ENCODE measurements at places on chromosomes 3 and 15.

DNA sequence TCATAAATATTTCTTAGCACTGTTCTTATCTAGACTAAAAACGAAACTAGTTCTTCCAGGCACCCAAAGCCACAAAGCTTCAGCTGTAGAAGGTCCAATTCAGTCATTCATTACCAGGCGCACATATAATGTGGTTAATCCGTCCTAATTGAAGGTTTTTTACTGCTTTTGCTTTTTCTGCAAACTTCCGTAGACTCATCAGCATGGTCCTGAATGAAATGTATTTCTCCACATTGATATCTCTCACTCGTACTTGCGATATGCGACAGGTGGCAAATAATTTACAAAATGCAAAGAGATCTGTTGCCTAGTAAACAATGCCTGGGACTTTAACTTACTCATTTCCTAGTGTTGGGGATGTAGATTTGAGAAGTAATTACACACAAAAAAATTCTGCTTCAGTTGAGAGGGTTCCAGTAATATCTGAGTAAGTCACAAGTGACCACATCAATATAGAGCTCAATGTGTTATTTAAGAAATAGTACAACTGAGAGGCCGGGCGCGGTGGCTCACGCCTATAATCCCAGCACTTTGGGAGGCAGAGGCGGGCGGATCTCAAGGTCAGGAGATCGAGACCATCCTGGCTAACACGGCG is 75.0 kb upstream of the MBNL1 start:
- peak; percentile 34 for DNase-seq

GRCh38 chr3:15982667-15983196 is 185.0 kb upstream of the ANKRD28 start:
- no peak for DNase-seq

GRCh38 chr15:60477916-60478565 is 901 bp downstream of the ICE2 start:
- DNase-seq, result no peak

- peak; percentile 87 for DNase-seq
Observed at GRCh38 chr3:184335661-184336546, 1.5 kb upstream of the FAM131A start.

DNA sequence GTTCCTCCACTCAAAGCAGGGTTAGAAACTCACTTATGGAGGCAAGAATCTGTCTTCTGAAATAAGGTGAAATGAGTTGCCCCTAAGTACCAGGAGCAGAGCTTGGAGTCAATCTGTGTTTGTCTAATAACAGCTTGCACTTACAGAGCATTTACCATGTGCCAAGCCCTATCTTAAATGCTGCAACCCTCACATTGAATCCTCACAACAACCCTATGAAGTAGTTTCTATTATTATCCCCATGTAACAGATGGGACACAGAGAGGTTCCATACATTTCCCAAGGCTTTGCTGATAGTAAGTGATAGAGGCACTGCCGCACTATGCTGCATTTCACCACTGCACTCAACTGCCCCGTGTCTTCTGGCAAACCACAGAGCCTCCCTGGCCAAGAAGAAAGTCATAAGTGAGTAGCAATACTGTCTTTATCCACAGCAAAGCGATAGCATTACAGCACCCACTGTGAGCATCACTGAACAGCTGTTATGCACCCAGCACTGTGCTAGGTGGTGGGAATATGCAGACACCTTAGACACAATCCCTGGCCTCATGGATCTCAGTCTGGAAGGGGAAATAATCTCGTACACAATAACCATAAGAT is 141.5 kb downstream of the SSR3 start:
- no peak for DNase-seq

DNA sequence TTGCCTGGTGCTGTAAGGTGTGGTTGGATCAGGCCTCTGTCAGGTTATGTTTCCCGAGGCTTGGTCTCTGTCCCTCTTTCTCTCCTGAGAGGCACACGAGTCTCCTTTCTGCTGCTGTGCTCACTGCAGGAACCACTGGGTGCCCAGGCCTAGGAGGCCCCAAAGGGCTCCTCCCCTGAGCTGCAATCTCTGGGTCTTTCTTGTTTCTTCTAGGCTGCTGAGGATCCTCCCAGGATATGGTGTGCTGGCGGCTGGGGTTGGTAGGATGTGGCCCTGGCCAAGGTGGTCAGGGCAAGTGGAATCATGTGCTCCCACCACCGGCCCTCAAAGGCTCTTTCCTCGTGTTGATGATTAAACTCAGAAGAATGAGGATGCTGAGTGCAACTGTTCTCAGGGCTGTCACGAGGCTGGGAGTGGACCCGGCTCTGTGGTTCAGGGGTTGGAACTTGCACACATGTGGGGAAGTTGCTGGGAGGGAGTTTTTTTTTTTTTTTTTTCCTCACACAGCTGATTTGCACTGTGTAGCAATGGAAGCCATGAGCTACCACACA is 43.6 kb upstream of the CTSH start:
- DNase-seq, result no peak

DNA sequence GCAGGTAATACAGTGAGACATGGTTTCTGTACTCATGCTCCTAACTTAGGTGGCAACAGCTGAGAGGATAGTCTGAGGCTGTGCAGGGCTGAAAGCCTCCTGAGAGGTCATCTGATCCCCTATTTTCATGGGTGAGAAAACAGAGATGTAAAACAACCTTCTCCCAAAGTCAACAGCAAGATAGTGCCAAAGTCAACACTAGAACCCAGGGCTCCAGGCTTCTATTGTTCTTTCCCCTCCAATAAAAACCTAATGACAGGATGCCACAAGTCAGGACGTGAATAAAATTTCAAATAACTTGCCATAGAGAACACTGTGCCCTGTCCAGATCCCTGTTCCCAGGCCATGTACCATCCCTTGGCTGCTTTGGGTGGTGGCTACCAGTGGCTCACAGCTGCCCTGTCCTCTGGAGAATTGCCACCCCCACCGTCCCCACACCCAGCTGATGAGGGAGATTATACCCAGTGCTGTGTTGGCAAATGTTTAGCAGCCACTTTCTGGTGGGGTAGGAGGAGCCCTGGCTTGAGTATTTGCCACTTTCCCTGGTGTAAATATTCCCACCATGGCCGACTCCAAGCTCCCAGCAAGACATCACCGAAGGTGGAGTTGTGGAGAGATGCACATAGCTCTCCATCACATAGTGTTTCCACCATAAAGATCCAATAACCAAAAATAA is 54.8 kb downstream of the SRGAP3 start:
- no peak for DNase-seq

DNA sequence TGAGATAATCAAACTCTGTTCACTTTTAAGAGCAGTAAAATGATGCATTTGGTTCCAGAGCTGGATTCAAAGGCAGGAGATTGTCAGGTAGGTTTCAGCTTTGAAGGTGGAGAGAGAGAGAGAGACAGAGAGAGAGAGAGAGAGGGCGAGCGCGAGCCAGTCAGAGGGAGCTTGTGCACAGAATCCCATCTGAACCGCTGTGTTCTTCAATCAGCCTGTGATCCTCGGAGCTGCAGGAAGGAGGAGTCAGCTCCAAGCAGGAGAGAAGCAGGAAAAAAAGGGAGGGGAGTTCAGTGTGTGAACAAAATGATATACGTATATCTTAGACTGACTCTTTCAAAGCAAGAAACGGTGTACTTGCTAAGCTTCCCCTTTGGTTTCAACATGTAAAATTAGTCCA is at the start of gene GPR149:
Gene GPR149 (minus strand): TSS at position 177 of the 400 bp plus-strand sequence. CDS start 575 bp downstream, outside the sequence.
- no peak for DNase-seq

DNA sequence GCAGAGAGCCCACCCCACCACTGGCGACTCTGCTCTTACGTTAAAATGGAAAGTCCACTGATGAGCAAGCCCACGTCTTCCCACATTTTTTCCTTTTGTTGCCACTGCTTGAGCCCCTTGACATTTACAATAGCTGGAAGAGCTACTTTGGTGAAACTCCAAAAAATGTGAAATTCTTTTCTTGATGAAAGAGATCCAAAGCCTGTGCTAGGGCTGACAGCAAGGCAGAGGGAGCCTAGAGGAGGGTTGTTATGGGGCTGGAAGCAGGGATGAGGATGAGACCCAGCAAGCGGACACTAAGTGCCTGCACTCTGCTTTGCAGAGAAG is 97.1 kb downstream of the CEMIP start:
- DNase-seq, result no peak

- DNase-seq, result no peak
Observed at GRCh38 chr3:106619-107018, 89.9 kb upstream of the CHL1 start.

DNA sequence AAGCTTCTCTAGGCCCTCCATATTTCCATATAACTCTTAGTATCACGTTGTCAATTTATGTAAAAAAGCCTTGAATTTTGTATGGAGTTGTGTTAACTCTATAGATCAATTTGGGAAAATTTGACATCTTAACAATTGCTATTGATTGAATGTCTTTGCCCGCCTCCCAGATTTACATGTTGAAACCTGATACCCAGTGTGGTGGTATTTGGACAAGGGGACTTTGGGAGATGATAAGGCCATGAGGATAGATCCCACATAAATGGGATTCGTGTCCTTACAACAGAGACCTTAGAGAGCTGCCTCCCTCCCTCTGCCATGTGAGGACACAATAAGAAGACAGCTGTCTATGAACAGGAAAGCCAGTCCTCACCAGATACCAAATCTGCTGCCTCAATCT is 21.1 kb upstream of the TNK2 start:
- no peak for DNase-seq

- DNase-seq, result no peak
Observed at GRCh38 chr3:196804773-196805172, 62.9 kb upstream of the SENP5 start.

DNA sequence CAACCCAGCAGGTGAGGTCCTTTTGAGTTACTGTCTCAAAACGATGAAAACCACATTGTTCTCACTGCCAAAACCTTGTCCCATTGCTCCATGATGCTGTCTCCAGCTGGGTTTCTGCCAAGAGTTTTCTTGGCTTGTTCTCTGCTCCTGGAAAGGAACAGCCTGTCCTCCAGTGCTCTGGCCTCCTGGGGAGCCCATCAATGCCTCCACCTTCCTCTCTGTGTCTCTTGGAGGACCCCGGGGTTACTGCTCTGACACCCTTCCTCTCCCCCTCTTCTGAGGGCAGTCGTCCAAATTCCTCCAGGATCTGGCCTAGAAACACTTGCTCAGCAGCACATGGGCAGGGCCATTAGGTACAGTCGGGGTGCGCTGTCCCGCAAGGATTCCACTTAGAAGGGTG is 63.9 kb upstream of the RGMA start:
- DNase-seq, result no peak

DNA sequence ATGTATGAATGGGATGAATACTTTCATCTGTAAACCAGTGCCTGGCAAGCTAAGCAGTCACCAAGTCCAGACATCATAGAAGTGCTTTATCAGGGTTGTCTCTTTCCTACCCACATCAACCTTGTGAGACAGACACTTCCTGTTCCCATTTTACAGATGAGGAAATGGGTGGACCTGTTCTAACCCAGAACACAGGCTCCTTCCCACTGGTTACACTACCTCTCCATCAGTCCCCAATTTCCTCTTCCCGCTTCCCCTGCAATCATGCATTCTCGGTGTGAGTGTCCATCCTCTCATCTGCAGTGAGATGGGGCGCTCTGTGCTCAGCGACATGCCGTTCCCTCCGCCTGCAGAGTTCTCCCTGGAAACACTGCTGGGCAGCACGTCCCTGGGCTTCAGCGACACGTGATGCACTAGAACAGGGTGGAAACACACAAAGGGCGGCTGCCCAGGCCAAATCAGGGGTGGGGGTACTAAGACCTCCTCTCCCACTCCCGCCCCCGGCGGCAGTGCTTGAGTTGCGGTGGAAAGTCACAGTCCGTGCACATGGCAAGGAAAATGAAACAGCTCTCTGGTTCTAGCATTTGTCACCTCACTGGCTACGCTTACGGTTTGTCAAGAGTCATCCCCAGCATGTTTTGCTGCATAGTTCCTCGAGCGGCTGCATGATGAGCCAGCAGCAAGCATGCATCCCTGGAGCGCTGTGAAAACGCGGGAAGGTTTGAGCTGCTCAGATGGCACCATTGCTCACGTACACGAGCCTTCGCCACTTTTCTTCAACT is 201.1 kb downstream of the ADAMTS17 start:
- DNase-seq, result no peak

GRCh38 chr3:42443819-42444436 is 33.5 kb upstream of the LYZL4 start:
- peak; percentile 80 for DNase-seq

GRCh38 chr15:86059851-86060250 is 19.8 kb upstream of the AGBL1 start:
- no peak for DNase-seq

- no peak for DNase-seq
Observed at GRCh38 chr15:63065262-63066221, 23.0 kb downstream of the TPM1 start.

DNA sequence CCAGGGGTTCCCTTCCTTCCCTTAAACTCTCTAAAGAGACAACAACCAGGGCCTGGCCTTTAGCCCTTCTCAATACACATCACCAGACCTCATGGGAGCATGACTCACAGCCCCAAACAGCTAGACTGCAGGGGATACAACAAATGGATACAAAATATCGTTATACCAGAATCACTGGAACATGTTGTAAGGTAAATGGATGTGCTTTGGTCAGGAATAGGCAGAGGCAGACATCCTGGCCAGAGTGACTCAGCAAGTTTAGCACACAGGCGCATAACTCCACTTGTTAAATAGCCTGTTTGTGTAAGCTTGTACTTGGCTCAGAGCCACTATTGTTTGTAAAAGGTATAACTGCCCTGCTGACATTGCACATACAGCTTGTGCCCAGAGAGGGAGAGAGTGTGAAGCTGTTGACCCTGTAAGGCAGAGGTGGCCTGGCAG is 18.3 kb downstream of the TMED3 start:
- DNase-seq, result no peak

DNA sequence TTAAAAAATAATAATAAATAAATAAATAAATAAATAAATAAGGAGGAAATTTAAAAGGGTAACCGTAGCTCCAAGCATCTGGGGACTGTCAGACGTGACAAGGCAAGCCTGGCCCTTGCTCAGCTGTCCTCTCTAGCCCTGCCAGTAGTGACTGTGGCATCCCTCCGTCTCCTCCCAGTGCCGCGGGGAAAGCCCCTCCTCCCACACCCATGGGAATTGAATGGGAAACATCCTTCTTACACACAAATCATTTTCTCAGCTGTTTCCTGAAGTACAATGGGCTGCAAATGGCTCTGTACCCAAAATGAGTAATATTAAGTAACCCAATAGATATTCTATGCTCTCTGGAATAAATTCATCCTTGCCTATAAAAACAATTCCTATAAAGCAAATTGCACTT is 101.6 kb upstream of the RAD18 start:
- DNase-seq, result no peak

- DNase-seq, result no peak
Observed at GRCh38 chr3:131223373-131224289, 157.9 kb upstream of the NUDT16 start.

GRCh38 chr15:100261302-100262240 is 80.2 kb downstream of the ADAMTS17 start:
- DNase-seq, result no peak

DNA sequence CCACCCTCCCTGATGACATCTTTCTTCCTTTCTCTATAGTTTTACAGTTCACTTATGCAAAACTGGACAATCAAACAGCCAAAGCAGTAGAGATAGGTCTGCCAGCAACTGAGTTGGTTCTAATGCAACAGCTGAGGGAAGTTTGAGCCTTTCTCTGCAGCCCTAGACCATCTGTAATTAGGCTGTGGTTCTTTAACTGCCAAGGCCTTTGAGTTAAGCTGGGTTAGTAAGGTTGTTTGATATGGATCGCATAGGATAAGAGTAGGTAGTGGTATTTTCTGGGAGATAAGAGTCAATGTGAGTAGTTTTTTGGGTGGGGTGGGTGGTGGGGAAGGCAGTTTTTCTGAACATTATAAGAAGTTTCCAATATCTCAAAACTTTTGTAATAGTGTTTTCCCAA is 3.0 kb downstream of the RPL39L start:
- DNase-seq, result no peak

- DNase-seq, result no peak
Observed at GRCh38 chr3:151426341-151426657, 34.6 kb downstream of the IGSF10 start.

GRCh38 chr3:45786801-45787495 is 9.4 kb downstream of the SLC6A20 start:
- no peak for DNase-seq
